Fibroblast of skin of left biceps (primary cell): ENCODE measurements at places on chromosomes 12 and 14.

- DNase-seq, result no peak
Observed at GRCh38 chr12:52007982-52008510, 1.3 kb downstream of the TAMALIN start.

DNA sequence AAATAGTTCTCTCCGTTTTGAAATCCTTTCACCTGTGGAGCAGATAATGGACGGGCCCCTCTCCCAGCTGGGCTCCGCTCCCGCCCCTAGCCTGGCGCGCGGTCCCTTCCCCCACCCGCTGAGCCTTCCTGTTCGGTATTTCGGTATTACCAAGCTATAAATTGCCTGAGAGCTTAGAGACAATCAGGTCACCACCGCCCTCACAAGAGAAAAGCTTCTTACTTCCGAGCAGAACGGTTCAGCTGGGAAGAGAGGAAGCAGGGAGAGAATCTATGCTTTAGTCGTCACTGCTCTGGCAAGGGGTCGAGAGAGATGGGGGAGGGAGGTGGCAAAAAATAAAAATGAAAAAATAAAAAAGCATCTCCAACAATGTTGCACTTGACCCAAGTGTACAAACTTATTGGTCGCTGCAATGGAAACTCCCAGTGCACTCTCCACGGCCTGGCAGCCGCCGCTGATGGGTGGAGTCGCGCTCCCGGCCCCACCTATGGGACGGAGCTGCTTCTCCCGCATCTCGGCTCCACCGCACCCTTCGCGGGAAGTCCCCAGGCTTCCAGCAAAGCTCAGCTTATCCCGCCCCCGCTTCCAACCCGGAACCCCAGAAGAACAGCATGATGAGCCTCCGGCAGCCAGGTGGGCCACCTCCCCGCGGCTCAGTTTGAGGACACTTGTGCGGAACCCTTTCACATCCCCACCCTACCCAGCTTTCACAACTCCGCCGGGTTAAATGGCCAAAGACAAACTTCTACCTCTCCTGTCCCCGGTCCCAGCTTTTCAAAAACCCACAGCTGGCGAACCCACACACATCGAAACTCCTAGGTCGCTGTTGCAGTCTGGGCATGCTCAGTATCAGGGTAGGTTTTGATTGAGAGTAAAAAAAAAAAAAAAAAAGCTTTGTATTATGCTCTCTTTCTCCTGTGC is 832 bp upstream of the SYT1 start:
- no peak for DNase-seq

GRCh38 chr12:56114084-56114483 is 2.3 kb upstream of the RPL41 start:
- DNase-seq, result no peak

GRCh38 chr12:57428965-57429364 is 1.9 kb downstream of the R3HDM2 start:
- no peak for DNase-seq

DNA sequence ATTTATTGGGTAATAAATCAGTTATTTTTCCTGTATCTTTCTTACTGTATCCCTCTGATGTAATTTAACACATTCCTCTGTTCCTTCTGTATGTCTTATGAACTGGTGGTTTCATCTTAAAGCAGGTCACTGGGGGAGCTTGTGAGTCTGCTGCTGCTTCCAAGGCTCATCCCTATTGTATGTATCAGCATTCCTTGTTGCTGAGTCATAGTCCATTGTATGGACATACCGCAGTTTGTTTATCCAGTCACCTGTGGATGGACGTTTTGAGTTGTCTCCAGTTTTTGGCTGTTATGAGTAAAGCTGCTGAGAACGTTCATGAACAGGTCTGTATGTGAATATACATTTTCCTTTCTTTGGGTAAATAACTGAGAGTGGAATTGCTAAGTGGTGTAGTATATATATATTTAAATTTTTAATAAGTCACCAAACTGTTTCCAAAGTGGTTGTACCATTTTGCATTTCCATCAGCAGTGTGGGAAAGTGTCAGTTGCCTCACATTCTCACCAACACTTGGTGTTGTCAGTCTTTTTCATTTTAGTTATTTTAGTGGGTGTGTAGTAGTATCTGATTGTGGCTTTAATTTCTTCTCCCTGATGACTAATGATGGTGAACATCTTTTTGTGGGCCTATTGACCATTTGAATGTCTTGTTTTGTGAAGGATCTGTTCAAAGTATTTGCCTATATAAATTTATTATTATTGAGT is 82.7 kb downstream of the BEGAIN start:
- no peak for DNase-seq

- DNase-seq, result no peak
Observed at GRCh38 chr12:51914034-51914923, 7.0 kb downstream of the ACVRL1 start.

GRCh38 chr14:61812347-61813095 is 50.3 kb downstream of the SNAPC1 start:
- DNase-seq, result no peak

DNA sequence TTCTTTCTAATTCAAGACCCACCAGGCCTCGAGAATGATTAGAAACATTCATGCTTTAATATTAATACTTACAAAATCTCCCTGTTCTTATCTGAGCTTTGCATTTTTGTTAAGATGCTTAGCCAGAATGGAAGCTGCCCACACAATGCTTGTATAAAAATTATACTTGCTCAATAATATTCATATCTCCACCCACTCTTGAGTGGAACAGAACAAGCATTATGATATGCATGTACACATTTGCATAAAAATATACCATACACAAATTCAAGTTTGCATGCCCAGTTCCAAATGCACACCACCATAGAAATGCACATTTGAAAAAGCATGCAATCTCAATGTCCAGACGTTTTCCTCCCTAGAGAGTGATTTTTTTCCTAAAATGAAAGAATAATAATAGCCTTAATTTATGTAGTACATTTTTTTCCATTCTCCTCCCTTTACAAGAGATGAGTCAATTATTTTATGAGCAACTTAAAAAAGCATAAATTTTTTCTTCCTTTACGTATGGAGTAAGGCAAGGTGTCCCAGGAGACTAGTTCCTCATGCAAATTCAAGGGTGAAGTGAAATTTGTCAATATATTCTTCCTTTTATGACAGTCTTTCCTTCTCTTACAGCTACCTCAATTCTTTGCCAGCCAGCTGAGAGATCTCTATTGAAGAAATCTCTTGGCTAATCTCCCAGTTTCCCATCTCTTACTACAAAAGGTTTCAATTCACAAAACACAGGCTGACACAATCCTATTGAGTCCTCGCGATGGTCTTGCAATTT is 313.1 kb upstream of the GARIN6 start:
- DNase-seq, result no peak

GRCh38 chr12:112514456-112514855 is 95.7 kb downstream of the PTPN11 start:
- DNase-seq, result no peak

DNA sequence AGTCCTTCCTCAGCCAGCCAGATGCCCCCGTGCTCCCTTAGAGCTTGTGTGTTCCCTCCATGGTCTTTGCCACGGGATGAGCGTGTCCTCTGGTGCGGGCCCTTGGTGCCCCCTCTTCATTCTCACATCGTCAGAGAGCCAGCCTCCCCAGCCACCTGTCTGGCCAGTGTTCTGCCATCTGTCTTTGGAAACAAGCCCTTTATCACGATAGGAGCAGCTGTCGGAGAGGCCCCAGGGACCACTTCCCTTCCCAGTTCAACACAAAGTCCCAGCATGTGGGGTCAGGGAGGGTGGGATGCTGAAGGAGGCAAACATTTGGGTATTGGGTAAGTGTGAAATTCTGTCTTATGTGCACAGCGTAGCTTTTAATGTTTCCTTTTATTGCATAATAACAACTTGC is 44.5 kb downstream of the DYNC1H1 start:
- DNase-seq, result no peak

GRCh38 chr12:18165422-18165871 is 75.5 kb upstream of the RERGL start:
- peak; percentile 9 for DNase-seq

- no peak for DNase-seq
Observed at GRCh38 chr12:62915204-62915529, 19.8 kb downstream of the PPM1H start.

DNA sequence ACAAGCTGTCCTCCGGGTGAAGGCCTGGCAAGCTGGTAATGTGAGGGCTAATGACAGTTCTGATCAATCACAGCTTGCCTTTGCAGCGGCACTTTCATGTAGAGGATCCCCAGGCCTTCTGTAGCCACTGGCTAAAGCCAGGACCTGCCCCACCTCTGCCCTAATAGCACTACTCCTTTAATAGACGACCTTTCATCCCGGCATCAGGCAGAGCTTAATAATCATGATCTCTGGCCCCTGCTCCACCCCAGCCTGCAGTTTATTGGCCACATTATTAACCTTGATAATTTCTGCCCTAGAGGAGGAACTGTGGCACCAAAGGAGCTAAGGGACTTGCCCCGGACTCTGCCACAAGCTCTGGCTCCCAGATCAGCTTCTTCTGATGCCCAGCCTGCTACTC is 142.3 kb upstream of the TBX3 start:
- DNase-seq, result no peak

DNA sequence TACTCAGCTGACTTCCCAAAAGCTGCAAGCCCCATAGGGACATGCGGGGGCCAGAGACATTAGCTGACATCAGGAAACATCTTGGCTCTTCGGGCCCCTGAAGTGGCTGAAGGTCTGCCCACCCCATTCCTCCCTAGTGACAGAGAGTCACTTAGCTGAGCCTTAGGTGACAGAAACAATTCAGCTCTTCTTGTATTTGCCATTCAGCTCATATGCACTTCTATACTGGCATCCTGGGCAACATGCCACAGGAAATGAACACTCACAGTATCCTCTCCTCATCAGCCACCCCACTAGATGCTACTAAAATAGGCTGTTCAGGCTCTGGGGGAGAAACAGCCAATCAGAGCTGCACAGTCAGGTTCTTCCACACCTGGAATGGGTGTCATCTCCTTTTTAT is 3.4 kb downstream of the DCTN2 start:
- DNase-seq, result no peak

- DNase-seq, result no peak
Observed at GRCh38 chr12:118342090-118342489, 30.6 kb downstream of the TAOK3 start.

DNA sequence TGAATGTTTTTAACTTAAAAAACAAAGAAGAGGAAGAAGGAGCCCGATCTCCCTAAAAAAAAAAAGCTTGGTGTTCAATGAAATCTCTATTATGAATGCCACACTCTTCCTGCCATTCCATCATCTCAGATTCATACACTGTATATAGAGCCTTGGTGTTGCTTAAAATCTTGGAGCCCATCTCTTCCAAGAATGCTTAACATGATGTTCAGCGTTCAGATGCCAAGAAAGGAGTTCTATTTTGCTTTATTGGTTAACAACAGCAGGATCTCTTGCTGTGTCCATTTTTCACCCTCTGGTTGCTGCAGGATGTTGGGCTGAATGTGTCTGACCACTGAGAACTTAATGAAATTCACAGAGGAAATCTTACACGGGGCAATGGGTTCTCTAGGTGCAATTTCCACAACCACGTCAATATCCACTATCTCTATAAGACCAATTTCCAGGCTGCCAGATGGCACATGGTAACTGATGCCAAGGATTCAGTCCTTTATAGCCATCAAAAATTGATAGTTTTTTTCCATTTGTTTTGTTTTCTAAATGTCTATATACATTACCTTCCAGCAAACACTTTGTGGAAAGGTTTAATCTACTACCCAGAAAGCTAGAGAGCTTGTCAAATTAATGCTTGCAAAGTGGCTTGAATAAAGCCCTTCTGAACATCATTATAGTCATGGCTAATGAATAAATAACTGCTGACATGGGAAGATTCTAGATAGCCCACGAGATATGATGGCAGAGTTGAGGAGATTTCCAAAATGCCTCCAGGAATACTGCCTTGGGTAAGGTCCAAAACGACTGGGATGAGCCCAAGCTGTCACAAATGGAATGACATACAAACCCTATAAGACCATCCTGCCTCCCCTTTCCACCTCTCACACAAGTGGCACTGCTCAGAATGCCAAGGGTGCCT is 26.5 kb downstream of the RERG start:
- DNase-seq, result no peak

DNA sequence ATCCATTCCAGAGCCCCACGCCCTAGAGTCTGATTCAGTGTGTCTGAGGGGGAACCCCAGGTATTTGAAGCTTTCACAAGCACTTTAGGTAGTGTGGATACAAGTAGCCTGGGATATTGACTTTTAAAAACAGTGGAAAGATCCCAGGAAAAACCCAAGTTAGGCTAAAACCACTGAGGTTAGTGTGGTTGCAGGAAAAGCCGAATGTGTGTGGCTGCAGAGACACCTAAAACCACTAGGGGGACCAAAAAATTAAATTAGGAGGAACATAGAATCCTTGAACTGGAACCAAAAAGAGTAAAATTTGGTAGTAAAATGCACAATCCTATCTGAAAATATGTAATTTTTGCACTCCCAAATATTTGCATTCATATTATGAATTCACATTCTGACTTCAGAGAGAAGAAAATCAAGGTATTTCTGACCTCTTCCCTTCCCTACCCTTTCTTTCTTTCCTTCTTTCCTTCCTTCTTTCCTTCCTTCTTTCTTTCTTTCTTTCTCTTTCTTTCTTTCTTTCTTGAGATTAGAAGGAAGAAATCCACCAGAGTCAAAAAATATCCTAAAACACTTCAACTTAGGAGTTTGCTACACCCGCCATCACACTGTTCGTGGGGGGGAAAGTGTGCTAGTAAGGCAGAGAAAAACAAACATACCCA is 37.8 kb downstream of the SLCO1A2 start:
- DNase-seq, result no peak

GRCh38 chr12:132196038-132196872 is 52.0 kb downstream of the NOC4L start:
- DNase-seq, result no peak

GRCh38 chr12:31584782-31585181 is 6.2 kb downstream of the DENND5B start:
- DNase-seq, result no peak

DNA sequence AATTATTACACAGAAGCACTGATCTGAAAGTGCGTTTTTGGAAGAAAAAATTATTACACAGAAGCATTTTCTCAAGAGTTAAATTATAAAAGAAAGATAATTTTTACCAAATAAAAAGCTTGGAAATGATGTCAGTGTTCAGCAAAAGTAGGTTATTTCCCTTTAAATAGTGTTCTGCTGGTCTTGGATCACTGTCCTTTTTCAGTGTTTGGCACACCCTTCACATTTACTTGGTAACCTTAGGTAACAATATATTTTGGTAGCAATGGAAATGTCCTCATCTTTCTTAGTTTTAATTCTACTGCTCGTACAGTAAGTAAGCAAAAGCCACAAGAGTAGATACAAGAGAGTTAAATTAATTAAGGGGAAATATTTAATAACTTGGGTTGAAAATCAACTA is 40.3 kb downstream of the FERMT2 start:
- DNase-seq, result no peak

GRCh38 chr12:46891306-46891705 is 65.5 kb upstream of the SLC38A4 start:
- DNase-seq, result peak; percentile 46

- DNase-seq, result no peak
Observed at GRCh38 chr12:88544991-88545980, 35.0 kb downstream of the KITLG start.

GRCh38 chr14:101062065-101062450 is 158.5 kb upstream of the RTL1 start:
- DNase-seq, result no peak

- peak; percentile 43 for DNase-seq
Observed at GRCh38 chr12:20350495-20350894, 17.8 kb upstream of the PDE3A start.

- DNase-seq, result no peak
Observed at GRCh38 chr14:52106840-52107239, 38.0 kb upstream of the NID2 start.
